ENCODE measurements at places on chromosomes 7 and 10. TPM values are rescaled to one million over a fixed set of nuclear protein-coding genes. Genes with fewer than 3 reads are reported as not detected.
A peak's percentile ranks its signal among the peaks of the same experiment; 100 is the strongest.

DNA sequence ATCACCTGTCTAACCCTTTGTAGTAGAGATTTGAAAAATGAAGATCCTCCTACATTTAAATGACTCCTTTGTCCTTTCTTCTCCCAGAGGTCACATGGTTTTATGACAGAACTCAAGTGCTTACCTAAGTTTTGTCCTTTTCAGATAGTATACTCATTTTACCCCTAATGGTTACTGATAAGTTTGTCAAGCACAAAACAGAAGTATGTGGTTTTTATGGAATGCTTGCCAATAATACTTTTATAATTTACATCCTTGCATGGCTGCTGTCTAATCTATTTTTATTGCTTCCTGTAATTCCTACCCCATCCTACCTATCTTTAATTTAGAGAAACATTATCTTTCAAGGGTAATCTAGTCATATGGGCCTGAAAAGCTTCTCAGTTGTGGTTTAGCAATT, 37.5 kb downstream of the HELLS start:
- DNase-seq, result no peak

LRRC18 gene
- not detected for total RNA-seq

DNA sequence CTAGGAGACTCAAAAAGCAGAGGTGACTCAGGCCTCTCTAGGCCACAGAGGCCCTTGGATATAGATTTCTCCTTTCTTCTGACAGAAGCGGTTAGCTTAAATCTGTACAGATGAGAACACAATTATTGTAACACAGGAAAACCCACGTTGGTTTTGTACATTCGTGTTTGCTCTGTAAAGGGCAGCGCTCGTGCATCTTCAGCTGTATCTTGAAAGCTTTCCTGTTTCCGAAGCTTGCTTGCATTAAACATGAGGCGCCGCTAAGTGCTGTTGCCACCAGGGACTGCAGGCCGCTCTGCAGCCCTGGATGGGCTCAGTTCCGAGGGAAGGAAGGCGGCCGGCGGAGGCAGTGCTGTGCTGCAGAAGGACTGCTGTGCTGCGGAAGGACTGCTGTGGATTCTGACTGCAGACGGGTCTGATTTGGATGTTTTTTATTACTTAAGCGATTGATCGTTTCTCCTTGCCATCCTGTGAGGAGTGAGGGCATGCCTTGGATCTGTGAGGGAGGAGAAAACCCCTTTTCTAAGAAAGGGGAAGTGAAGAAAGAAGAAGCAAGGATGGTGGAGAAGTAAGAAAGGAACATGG, 53.3 kb downstream of the FHIP2A start:
- DNase-seq, result peak; percentile 68

- no peak for DNase-seq
These were observed 306.2 kb upstream of the MKI67 start for GRCh38 chr10:128432423-128432822.

GRCh38 chr7:7765422-7765821, 47.0 kb upstream of the RPA3 start:
- DNase-seq, result no peak

DNA sequence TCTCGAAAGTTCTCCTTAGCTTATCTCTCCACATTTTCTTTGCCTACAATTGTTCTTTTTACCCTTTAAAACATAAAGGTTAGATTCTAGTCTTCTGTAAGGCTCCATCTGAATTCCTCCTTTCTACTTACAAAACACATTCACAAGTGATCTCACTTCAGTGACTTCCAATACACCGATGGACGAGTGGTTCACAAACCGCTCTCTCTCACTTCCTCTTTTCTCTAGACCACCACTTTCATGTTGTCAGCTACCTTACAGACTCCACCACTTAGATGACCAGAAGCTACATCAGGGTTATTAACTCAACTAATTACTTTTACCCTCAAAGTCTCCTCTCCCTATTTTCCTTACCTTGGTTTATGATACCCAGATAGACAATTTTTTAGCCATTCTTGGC, 11.8 kb downstream of the MET start:
- DNase-seq, result no peak

STK31 gene
- total RNA-seq, result 0.17 TPM

DNA sequence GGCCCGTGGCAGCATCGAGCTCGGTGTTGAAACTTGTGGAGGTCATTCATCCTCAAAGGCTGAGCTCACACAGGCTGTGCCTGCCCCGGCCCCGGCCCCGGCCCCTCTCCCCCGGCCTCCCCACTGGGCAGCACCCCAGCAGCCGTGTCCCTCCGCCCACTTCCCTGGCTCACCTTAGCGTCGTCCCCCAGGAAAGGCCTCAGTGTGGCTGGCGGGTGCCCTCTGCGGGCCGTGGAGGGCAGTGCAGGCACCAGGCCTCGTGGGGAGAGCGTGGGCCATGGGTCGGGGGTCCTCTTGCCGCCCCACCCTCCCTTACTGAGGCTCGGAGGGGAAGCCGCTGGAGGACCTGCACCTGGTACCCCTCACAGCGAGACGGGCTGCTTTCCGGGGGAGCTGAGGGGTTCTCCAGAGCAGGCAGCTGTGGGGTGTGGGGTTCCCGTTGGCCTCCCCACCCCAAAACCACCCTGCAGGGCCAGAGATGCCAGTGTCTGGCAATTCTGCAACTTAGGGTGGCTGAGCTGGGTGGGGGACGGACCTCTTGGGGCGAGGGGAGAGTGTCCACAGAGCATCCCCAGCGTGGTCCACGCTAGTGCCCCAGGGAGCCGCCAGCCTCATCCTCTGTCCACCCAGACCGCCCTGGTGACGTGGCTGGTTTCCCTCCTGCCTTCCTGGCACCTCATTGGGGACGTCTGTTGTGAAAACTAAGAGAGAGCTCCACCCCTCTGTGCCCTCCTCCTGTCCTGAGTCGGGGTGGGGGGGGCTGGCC, 44.2 kb upstream of the DPYSL4 start:
- DNase-seq, result peak; percentile 88

EPHB6 gene
- 7.3 TPM for total RNA-seq

DNA sequence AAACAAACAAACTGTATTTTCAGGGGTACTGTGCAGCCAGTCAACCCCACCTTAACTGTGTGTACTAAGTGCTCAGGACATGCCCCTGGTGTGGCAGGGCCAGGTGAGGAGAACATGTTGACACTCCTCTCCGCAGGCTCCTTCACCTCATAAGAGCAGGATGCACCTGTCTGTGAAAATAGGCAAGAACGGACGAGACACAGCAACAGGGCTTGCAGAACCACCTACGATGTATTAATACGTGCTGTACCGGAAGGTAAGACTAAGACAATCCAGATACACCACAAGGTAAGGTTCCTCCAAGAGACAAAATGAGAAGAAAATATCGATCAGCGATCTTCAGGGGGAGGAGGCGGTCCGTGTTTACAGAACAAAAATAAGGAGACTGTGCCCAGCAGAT, 65.8 kb upstream of the CAMK2B start:
- DNase-seq, result no peak

OPN4 gene
- not detected for total RNA-seq

GRCh38 chr7:64867863-64868440, 35.1 kb upstream of the ZNF273 start:
- DNase-seq, result peak; percentile 34

GRCh38 chr7:43729924-43730248, 563 bp upstream of the COA1 start:
- DNase-seq, result no peak

DNA sequence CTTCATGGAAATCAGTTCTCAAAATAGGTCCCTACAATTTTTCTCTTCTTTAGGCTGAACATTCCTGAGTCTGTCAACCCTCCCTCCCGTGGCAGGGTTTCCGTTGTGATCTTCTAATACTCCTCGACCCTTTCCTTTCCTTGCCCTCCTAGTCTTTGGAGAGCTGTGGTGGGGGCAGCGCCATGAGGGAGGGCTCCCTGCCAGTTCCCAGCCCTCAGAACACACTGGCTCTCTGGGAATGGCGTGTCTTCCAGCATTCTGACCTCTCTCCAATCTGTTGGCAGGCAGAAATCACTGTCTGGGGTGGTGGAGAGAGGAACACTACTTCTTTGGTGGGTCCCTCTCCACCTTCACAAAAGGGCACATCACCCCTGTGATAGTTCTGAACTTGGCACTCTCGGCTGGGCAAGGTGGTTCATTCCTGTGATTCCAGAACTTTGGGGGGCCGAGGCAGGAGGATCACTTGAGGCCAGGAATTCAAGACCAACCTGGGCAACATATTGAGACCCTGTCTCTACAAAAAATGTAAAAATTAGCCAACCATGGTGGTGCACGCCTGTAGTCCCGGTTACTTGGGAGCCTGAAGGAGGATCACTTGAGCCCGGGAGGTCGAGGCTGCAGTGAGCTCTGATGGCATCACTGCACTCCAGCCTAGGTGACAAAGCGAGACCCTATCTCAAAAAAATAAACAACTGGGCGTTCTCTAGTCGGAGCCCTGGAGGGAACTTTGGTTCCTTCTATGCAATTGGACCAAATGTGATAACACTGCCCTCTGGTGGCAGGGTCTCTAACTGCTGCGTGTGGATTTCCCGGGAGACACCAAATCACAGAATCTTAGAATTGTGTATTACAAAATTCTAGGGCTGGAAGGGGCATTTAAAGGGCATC, 13.1 kb upstream of the ARPC1A start:
- peak; percentile 92 for DNase-seq

MMP21 gene
- total RNA-seq, result not detected

DNA sequence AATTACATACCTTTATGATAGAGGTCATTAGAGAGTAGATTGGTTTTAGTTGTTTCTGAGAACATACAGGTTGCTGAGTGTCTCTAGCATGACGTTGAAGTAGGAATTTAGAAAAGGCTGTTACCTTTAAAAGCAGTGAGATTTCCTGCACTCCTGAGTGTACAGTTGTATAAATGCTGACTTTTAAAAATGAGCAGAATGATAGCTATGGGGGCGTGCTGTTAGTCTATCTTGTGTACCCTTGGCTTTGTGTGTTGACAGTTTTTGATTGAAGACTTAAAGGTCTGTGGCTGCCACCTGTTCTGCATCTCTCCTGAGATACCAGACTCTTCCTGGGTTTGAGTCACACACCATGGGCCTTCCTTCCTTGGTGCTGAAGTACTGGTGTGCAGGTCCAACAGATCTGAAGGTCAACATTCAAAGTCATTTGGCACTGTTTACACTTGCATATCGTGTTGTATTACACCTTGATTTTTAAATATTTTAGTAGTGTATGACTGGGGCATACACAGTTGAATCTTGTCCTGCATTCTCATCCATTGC, 23.8 kb downstream of the DNAJB6 start:
- DNase-seq, result no peak

PKD2L1 gene
- 0.17 TPM for total RNA-seq

SLC26A3 gene
- total RNA-seq, result not detected

- no peak for DNase-seq
These were observed 4.3 kb upstream of the TECTB start for GRCh38 chr10:112278871-112279270.

DNA sequence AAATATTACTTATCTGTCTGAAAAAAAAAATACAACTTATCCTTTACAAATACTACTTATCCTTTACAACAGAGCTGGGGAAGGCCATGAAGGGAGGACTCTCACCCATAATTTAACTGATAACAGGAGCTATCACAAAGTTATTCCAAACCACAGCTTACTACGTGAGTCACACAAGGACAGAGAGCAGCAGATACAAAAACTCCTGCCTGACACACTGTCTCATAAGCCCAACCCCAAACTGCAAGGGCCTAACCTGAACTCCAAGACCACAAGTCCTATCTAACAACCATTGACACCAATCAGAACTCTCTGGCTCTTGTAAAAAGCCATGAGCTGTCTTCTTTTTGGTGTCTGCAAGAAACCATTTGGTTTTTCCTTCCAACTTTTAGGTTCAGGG, 28.5 kb upstream of the CXCL12 start:
- DNase-seq, result no peak

TEX47 gene
- not detected for total RNA-seq

FRMPD2 gene
- total RNA-seq, result not detected
